ENCODE measurements at places on chromosomes 13 and 19.

DNA sequence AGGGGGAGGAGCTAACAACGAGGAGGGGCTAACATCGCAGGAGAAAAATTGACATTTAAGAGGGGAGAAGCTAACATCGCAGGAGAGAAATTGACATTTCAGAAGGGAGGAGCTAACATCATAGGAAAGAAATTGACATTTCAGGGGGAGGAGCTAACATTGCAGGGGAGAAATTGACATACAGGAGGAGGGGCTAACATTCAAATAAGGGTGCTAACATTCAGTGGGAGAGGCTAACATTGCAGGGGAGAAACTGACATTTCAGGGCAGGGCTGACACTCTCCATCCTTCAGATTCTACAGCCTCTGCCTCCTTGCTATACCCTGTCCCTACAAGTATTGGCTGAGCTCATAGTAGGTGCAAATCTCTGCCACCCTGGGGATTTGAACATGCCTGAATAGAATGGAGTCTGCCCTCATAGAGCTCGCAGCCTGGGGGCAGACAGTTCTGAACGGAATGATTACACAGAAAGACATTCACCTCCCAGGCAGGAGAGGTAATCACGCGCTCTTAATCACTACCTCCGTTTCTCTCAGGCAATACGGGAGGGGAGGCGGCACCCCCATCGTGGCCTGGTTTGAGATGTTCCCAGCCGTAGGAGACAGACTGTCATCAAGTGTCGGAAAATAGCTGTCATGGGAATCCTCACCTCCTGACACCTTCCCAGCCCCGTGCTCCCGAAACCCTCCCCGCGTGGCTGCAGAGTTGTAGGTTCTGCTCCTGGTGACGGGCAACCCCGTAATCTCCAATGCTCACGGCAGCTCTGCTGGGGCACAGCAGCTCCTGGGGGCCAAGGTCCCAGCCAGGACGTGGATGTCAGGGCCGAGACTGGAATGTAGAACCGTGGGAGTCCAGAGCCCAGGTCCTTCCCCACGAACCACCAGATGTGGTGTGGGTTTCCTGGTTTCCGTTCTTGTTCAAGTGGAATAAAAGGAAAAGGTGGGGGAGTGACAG, 9.5 kb downstream of the GPR32 start:
- no peak for DNase-seq

DNA sequence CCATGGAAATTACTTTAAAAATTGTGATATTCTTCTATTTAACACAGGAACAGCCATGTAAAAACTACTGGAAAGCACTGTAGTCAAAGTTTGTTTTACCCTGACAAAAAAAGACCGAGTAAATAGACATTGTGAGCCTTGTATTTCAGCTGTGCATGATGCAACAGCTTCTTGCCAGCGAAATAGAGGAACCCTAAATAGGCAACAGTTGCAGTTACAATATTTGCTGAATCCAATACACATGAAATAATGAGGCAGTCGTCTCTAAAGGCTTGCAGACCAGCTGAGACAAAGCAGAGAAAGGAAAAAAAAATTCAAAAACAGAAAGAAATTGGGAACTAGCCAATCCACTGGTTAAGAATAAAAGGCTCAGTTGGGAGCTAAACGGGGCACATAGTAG, 1001.1 kb downstream of the OLFM4 start:
- DNase-seq, result no peak

DNA sequence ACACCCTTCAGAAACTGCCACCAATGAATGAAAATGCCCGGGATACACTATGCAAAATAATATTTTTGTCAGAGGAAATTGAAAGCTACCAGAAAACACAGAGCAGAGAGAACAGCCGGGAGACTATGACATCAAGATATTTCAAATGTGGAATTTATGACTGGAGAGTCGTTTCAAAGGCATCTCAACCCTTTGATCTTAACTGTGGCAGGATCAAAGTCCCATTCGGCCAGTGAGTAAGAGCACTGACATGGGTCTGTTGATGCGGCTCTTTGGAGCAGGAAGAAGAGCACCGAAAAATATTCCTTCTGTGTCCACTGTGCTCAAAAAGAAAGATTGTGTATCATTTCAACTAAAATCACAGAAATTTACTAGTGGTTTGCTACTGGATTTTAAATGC, 201.9 kb downstream of the RFC3 start:
- DNase-seq, result no peak

DNA sequence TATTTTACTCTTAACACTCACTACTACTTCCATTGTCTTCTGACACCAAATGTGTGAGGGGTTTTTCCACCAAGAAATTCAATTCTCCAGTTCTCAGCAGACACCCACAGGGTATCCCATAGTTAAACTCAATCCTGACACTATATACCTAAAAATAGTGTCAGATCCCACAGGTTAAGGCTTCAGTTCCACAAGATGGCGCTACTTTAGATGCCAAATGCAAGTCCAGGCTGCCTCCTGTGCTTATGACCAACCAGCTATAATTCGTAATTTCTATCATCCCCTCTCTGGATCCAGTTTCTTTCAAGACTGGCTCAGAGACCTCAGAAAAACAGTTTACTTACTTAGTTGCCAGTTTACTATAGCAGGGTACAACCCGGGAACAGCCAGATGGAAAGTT, 1146.2 kb upstream of the SPRY2 start:
- DNase-seq, result no peak

Measured in CD4-positive, alpha-beta T cell treated with Interleukin-6 for 4 hours (primary cell).